ENCODE measurements at places on chromosomes 12 and 14.

- DNase-seq, result no peak
Measured at GRCh38 chr14:36021591-36022320, 154.8 kb downstream of the PTCSC3 start.

DNA sequence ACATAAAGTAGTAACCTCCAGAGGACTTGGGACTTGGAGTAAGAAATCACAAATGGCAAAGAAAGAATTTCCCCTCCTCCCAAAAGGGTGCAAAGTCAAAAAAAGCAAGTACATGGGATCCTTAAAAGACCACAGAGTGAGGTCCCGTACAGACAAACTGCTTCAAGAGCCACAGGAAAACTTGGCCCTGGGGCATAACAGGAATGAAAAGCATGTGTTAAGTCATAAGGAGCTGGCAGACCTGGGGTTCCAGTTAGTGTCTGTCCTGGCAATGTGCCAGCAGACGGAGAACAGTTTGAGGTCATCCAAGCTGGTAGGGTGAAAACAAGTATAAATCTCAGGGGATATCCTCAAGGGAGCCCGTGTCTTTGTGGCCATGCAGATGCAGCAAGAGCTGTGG, 73.2 kb downstream of the HSD17B6 start:
- DNase-seq, result no peak

DNA sequence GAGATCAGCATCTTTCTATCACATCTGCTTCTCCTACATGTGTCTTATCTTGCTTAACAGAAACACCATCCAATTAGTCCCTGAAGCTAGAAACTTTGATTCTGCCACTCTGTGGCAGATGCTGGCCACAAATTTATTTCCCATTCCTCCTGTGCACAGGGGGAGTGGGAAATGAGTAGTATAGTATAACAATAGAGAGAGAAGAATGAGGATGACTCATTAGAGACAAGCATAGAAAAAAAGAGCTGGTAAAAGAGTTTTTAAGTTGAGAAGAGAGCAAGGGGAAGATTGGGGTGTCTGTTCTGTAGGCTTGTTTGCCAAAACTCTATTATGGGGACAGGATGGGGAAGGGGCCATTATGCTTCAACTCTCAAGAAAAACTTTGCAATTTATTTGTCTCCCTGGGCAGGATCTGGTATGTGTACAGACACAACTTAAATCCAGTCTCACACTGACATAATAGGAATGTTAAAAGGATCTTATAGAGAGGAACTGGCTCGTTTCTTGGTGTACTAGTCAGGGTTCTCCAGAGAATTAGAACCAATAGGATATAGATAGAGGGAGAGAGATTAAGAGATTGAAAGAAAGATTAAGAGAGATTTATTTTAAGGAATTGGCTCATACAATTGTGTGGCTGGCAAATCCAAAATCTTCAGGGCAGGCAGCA, 142.6 kb upstream of the CPSF6 start:
- DNase-seq, result no peak

DNA sequence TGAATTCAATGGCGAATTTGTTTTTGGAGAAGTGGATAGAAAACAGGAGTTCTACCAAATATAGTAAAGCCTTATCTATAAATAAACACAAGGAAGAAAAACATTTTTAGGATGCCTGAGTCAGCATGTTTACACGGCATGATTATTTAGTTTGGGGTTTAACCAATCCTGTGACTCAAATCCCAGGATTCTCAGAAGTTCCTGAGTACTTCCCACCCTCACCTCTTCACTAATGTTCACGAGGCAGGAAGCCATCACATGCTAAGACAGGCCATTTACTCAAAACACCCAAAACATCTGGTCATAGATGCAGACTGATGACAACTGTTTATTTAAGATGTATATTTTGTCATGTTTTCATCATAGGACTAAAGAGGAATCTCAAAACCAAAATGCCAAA, 3.4 kb upstream of the GLRX5 start:
- DNase-seq, result no peak

DNA sequence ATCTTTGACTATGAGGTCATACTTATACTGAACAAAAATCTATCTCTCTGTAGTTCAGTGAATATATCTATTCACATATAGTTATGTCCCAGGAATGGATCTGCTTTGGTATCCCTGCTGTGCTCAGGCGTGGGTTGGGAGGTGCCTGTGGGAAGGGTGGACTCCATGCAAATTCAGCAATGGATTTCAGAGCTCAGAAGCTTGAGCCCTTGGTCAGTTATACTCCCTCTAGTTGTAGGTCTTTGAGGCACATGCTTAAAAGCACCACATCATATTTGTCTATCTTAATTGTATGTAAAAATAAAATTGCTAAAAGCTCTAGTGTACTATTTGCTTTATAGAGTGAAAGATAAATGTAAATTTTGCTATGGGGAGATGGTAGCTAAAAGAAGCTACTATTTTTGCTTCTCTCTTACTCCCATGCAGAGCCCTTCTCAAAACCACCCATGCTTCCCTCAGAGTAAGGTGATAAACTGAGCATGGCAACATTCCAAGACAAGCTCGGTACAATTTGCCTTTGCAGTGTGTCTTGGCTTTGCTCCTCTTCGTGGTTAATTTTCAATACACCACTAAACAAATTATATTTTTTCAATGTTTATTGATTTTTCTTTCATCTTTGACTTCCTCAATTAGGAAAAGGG, 54.9 kb downstream of the SLC16A7 start:
- DNase-seq, result no peak

DNA sequence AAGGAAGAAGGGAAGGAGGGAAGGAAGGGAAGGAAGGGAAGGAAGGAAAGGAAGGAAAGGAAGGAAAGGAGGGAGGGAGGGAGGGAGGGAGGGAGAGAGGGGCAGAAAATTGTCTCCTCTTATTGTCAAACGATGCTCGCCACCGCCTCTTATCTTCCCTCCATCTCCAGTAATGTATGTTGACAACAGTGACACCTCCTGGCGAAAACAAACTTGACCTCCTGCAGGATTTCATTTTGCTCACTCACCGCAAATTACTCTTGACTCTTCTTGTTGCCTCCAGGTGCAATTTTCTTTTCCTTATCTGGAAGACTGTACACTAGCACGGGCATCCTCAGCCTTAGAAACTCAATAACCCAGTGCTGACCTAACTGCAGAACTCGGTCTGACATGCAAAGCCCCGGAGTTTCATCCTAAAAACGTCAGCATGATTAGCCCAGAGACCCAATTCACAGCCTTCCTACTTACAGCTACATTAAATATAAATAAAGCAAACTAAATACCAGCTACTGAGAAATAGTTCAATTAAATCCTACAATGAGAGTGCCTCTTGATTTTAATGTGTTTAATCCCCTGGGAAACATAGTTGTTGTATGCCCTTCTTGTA, 512.4 kb upstream of the TMPO start:
- no peak for DNase-seq

DNA sequence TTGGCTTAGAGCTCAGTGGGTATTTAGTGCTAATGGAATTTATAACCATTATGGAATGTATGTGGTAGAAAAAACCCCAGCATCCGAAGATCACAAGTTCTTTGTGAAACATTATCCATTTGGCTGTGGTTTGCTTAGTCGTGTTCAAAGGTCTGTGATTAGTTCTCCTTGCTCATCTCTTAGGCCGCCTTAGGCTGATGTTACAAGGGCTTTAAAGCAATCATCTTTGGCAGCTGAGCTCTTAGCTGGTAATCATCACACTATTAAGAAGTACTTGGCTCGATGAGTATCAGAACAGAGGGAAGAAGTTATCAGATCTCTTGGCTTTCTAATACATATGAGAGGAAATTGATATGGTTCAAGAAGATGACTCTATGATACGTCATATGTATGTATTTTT, 124.1 kb upstream of the E2F7 start:
- DNase-seq, result no peak

- no peak for DNase-seq
Measured at GRCh38 chr14:96380735-96381134, 11.2 kb upstream of the AK7 start.

- DNase-seq, result no peak
Measured at GRCh38 chr14:30214014-30214413, 286.4 kb upstream of the PRKD1 start.

- no peak for DNase-seq
Measured at GRCh38 chr12:67966560-67966959, 22.7 kb upstream of the IFNG-AS1 start.

GRCh38 chr14:68898248-68899032, 80.7 kb downstream of the ACTN1 start:
- DNase-seq, result no peak

DNA sequence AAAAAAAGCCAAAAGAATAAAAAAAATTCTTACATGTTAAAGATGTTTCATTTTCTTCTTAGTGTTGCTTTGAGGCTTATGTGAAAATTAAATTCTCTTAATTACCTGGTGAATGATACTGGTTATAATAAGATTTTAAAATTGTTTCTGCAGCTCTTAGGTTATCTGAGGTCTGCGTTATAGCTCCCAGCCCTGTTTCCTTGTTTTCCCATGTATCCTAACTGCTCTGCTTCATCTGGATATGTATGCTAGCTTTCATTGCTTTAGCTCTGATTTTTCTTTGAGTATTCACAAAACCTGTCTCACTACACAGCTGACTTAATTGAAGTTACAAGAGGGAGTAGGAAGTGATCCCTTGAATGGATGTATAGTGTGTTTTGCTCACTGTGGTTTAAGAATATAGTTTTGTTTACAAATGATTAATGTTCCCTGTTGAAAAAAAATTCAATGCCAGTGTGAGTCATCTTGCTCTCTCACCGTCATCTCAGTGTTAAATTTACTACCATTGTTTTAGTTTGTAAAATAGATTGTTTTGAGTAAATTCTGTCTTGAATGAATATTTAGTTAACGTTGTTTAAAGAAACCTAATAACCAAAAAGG, 26.8 kb downstream of the CPSF6 start:
- no peak for DNase-seq

- DNase-seq, result peak; percentile 26
Measured at GRCh38 chr12:6703631-6704030, 3.0 kb upstream of the PIANP start.

DNA sequence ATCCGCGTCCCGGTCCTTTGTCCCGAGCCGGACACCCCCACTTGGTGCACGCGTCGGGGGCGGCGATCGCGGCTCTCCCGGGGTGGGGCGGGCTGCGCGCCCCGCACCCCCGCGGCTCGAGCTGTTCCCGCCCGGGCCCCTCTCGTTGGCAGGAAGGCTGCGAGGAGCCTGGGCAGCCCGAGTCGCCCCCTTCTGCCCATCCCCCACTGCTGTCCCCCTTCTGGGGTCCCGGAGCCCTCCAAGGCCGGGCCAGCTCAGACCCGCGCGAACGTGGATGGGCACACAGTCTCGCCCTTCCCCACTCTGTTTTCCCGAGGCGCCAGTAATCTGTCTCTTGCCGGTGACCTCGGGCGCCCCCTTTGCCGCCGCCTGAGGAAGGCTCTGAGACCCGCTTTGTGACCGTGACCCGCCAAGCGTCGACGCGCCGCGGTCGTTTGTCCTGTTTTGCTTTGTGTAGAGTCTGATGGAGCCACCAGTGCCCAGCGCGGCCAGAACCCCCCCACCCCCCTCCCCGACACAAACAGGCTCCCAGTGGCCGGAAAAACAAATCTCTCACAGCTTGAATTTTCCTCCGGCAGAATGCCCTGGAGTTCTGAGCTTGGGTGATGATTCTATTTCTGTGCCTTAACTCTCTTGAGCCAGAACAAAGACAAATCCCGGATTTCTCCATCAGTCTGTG, 610 bp downstream of the C14orf132 start:
- no peak for DNase-seq

GRCh38 chr14:19799880-19800279, 3.7 kb upstream of the OR4N2 start:
- no peak for DNase-seq

GRCh38 chr12:110543252-110543959, 39.7 kb downstream of the PPTC7 start:
- no peak for DNase-seq

GRCh38 chr12:15752785-15753184, 36.4 kb downstream of the EPS8 start:
- no peak for DNase-seq

DNA sequence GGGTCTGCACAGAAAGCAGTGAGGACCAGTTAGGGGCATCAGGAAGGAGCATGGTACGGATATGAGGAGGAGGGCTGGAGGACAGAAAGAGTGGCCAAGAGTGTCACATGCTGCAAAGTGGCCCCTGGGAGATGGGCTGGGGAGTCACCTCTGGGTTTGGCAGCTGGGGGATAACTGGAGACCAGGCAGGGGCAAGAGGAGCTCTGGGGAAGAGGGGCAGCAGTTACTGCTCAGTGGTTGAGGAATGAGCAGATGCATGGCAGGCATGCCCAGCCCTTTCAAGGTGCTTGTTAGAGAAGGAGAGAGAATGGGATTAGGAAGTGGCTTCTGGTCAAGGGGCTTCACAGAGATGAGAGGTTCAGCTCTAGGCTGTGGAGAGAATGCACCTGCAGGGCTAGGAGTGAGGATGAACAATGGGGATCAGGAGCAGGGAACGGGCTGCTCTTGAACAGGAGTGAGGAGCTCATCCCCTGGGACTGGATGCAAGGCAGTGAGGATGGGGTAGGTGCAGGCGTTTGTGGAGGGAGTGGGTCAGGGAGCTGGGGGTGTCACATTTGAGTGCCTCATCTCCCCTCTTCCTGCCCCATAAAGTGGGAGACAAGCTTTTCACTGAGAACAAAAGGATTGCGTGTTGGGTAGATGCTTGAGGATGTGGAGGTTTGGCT, 127.5 kb downstream of the PAPOLA start:
- no peak for DNase-seq

GRCh38 chr12:24198936-24199671, 249.6 kb upstream of the SOX5 start:
- DNase-seq, result no peak

GRCh38 chr12:110930348-110931314, 10.3 kb upstream of the MYL2 start:
- DNase-seq, result no peak

DNA sequence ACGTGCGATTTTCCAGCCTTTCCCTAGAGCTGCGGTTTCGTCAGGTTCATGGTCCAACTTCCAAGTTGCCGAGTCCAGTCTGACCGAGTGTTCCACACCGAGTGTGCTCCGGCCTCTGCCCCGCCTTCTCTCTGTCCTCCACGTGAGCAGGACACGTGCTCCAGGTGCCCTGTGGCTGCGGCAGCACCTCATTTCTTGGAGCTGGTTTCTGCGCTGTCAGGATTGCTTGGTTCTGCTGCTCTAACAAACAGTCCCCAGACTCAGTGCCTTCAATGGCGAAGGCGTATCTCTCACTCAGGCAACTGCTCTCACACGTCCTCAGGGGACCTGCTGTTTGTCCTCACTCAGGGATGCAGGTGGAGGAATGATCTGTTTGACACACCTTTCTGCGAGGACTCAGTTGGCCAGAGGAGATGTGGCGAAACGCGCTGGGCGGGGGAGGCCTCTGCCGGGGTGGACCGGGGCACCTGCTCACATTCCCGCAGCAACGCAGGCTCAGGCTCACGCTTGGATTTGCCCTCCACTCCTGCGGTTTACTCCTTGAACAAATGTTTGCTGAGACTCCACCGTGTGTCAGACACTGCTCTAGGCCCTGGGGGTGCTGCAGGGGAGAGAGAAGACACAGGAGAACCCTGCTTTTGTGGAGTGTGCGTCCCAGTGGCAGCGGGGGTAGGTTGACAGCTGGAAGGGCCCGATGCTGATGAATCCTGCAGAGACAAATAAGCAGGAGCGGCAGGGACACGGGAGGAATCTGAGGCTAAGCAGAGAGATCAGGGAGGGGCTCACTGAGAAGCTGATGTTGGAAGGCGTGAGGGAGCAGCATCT, 63.4 kb upstream of the FBRSL1 start:
- DNase-seq, result no peak

GRCh38 chr14:103283916-103284315, 50.1 kb upstream of the EIF5 start:
- DNase-seq, result no peak

GRCh38 chr14:49051328-49052060, 534.7 kb downstream of the RPS29 start:
- no peak for DNase-seq

All from GDM1 (cell line).